Karpas-422 (cell line): ENCODE measurements at places on chromosomes 11 and 22.

DNA sequence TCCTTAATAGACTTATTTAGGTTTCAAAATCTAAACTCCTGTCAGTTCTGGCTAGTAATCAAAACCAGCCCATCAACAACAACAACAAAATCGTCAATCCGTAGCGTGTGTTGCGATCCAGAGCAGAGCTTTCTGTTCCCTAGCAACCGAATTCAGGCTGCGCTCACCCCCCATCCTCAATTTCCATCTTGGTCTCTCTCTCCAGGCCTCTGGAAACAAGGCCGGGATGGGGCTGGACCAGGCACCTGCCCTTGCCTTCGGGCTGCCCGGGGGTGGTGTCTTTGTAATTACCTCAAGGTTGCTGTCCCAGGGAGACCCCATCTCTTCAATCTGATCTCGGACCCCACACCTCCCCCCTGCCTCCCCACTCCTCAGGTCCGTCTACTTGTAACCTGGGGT is 1341.5 kb downstream of the BRD1 start:
- H3K27me3 ChIP-seq, result no peaks in the 10 kb centered on the region
- no peak for DNase-seq
- no peak overlapping the region for H3K27ac ChIP-seq
- H3K36me3 ChIP-seq, result no peaks in the 10 kb centered on the region
- peaks cover 5% of the 10 kb centered on the region; the same call in 1 of the 2 replicates for H3K4me1 ChIP-seq

GRCh38 chr11:8415195-8415594 is 151.5 kb upstream of the LMO1 start:
- H3K4me1 ChIP-seq, result no peaks in the 10 kb centered on the region
- H3K4me3 ChIP-seq, result no peak overlapping the region
- no peaks in the 10 kb centered on the region for H3K27me3 ChIP-seq
- DNase-seq, result no peak

GRCh38 chr22:27438271-27438980 is 363.1 kb downstream of the MN1 start:
- no peak overlapping the region for H3K4me3 ChIP-seq
- H3K36me3 ChIP-seq, result no peaks in the 10 kb centered on the region
- no peaks in the 10 kb centered on the region for H3K4me1 ChIP-seq
- H3K27ac ChIP-seq, result no peak overlapping the region

- H3K36me3 ChIP-seq, result no peaks in the 10 kb centered on the region
- H3K4me3 ChIP-seq, result no peak overlapping the region
- no peak for DNase-seq
These were observed 1408.4 kb upstream of the TENM4 start for GRCh38 chr11:80849253-80849652.

DNA sequence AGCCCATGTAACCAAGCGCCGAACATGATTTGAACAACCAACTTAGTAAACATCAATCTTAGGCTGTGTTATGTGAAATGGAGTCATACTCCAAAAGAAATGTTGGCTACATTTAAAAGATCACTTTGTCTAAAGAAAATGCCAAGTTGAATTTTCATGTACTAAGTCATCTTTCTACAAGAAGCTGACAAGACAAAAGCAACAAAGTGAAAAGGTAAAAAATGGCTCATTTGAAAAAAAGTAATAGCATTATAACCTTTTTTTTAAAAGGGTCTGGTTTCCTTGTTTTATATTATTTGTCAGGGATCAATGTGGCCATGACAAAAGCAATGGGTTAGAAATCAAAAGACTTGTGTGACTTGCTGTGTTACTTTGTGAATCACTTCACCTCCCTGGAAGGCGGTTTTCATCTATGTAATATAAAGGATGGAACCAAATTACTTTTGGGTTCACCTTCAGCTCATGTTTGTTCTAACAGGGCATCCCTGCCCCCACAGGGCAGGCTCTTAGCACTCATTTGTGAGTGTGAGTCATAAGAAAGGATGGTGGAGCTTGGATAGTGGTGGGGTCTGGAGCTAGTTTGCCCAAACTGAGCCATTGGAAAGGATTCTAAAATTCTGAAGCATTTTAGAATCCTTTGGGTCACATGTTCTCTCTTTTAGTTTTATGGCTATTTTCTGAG is 131.9 kb upstream of the MTMR2 start:
- H3K27ac ChIP-seq, result no peak overlapping the region
- H3K27me3 ChIP-seq, result no peaks in the 10 kb centered on the region; the same call in 1 of the 2 replicates
- no peak overlapping the region for H3K4me3 ChIP-seq
- no peaks in the 10 kb centered on the region for H3K36me3 ChIP-seq
- peaks cover 13% of the 10 kb centered on the region for H3K4me1 ChIP-seq

DNA sequence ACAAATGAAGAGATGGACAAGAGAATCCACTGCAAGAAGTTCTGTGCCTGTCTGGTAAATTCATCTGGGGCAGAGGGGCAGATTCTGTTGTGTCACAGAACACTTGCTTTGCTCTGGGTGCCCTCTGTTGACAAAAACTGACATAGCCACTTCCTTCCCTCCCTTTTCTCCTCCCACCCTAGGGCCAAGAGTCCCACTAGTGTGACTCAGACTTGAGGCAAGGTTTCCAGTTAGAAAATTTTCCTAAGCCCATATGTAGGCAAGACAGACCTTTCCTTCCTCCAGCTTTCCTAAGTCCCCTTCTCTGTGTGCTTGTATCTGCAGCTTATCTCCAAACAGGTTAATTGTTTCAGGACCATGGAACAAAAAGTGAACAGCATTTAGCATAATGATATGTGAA is 106.8 kb downstream of the RBFOX2 start:
- H3K27me3 ChIP-seq, result no peaks in the 10 kb centered on the region
- H3K27ac ChIP-seq, result no peak overlapping the region
- no peak overlapping the region for H3K4me3 ChIP-seq

DNA sequence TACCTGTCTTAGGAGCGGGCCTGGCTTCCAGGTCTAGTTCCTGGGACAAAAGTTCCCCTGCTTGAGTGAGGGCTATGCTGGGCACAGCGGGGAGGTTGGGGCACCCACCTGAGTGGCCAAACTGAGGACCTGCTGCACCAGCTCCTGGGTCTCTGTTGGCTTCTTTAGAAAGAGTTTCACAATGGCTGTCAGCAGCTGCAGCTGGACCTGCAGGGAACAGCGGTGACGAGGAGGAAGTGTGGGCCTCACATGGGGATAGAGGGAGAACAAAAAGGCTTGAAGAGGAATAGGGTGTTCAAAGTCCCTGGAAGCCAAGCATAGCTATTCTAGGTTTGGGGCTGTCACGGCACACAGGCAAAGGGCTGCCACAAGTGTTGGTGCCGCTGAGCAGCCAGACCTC is 26.7 kb upstream of the RASL10A start:
- H3K4me1 ChIP-seq, result no peaks in the 10 kb centered on the region
- DNase-seq, result no peak
- 0 out of 2 replicates have a peak, but pooled peaks cover 2% of the 10 kb centered on the region for H3K36me3 ChIP-seq
- no peak overlapping the region for H3K4me3 ChIP-seq
- H3K27ac ChIP-seq, result no peak overlapping the region
